NCI-H69 (cell line): ENCODE measurements at places on chromosomes 5 and 9.
A peak's percentile ranks its signal among the peaks of the same experiment; 100 is the strongest.

GRCh38 chr9:4225291-4226028 lies 74.4 kb downstream of the GLIS3 start:
- no peak for DNase-seq

- DNase-seq, result peak; percentile 66
Observed at GRCh38 chr5:174148721-174149120, 103.2 kb downstream of the NSG2 start.

DNA sequence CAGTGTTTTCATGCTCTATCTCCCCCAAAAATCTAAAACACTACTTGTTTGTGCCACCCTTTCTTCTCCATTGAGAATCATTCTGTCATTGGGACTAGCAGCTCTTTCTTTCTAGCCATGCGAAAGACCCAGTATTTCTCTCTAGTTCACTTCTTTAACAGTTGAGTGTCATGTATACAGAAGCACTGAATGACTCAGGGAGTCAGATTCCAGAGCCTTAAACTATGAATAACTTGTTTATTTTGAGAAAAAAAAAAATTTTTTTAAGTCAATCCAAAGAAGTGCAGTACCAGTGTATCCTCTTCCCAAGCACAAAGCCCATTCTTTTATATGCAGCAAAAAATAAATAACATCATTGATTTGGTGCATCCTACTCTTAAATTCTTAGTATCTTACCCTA lies 415.4 kb upstream of the GRAMD2B start:
- DNase-seq, result no peak

DNA sequence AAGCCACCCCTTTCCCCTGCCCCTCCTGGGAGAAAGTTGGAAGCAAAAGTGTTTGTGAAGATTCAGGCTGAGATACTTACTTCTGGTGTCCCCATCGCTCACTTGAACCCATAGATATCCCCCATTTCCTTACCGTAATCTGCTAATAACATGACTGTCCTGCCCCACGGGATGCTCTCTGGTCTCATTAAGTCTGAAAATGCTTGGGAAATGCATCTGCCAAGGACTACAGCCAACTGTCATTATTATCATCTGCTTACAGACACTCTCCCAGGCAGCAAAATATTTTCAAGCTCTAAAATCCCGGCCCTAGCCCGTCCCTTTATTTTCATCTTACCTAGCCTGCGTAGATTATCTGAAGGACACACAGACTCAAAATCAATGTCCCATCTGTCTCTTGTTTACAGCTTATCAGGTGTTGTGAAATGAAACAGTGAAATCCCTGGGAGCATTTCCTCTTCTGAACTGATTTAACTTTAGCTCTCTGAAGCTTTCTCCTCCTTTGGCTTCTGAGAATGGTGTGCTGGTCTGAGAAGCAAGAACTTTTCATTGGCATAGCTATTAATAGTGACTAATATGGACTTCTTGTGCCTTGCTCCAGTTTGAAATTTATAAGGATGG lies 126.9 kb upstream of the OSMR start:
- DNase-seq, result no peak

DNA sequence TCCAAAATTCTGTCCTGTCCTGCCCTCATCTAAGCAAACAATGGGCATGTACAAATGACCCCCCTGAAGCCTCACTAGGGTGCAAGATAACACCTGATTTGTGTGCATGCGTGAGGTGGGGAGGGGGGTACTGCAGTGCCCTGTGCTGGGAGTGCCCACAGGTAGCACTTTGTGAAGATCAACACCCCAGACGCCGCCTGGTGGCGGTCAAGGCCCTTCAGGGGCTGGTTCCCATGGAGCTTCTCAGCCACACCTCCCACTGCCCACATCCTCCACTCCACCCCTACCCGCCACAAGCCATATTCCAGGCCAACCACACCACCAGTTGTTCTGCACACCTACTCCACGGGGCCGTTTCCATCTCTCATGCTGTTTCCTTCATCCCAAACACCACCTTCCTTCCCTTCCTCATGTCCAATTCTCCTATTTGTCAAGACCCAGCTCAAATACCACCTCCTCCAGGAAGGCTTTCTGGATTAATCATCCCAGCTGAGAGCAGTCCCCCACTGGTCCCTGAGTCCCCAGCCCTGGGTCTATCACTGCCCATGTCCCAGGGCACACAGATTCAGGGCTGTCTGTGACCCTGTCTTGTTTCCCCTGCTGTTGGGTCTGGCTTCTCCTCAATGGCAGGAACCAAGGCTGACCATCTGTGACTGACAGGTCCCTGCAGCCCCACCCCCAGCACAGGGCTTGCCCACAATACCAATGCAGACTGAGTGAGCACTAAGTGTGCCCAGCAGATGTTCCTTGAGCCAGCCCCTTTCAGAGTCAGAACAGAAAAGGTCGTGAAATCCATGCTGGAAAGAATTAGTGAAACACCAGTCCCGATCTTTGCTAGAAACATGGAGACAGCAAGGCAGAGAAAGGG lies 178.4 kb downstream of the PAX5 start:
- DNase-seq, result peak; percentile 88

DNA sequence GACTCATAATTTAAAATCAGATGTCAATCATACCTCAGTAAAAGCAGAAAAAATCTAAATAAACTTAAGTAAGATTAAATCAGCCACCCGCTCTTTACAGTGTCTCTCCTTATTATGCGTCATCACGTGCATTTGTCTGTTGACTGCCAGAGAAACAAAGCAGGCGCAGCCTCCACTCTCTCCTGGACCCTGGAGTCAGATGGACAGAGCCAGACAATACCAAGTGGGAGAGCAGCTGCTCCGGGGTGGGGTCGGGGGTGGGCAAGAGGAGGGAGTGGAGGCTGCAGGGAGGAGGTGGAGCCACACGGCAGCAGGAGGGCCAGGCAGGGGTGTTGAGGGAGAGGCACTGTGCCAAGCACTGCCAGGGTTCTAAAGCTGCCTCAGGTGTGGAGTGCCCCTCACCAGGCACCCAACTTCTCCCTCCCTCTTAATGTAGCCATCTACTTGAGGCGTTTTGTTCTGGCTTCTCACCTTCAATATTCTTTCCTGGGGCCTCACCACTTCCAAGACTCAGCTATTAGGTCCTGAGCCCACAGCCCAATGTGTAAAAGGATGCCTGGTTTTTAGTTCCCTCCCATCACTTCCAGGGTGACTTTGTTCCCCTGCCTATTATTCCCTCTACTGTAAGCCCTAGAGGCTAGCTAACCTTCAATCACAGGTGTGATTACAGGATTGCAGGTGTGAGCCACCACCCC lies 96.3 kb downstream of the GLDC start:
- DNase-seq, result peak; percentile 98

- DNase-seq, result no peak
Observed at GRCh38 chr5:16871746-16872339, 64.2 kb downstream of the MYO10 start.

- no peak for DNase-seq
Observed at GRCh38 chr5:181134259-181134658, 3.3 kb upstream of the OR2V1 start.

DNA sequence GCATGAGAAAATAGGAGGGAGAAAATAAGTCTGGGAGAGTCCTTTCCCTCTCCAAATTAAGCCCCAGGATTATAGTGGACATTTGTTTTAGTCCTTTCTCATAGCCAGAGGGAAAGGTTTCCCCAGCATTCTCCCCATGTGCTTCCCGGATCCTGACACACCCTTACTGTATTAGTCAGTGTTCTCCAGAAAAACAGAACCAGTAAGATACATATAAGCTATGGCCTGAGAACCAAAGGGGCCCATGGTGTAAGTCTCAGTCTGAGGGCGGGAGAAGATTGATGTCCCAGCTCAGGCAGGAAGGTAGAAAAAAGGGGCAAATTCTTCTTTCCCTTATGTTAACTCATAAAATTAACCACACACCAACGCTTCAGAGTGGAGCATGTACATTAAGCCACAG lies 25.6 kb upstream of the SPATA31D4 start:
- no peak for DNase-seq

GRCh38 chr9:125959951-125960619 lies 212.9 kb downstream of the PBX3 start:
- DNase-seq, result peak; percentile 14

GRCh38 chr5:4348423-4348822 lies 752.8 kb downstream of the IRX1 start:
- DNase-seq, result no peak

DNA sequence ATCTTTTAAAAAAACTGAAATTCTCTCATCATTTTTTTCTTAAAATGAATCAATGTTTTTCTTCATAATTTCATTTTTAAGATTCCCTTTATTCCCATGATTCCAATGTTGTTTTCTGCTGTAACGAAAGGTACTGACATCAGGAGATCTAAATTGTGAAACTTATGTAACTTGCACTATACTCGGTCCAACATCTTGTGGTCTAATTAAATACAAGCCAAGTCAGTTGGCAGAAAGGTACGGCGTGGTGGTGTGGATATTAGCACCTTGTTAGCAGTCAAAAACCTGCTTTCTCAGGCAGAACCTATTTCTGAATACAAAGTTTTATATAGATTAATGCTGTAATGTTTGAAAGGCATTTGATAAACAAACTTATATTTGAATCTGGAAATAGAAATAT lies 20.1 kb downstream of the RORB start:
- DNase-seq, result no peak

GRCh38 chr9:114973216-114973615 lies 42.8 kb upstream of the TNFSF8 start:
- no peak for DNase-seq

- no peak for DNase-seq
Observed at GRCh38 chr9:109708451-109708945, 71.5 kb upstream of the PALM2AKAP2 start.

DNA sequence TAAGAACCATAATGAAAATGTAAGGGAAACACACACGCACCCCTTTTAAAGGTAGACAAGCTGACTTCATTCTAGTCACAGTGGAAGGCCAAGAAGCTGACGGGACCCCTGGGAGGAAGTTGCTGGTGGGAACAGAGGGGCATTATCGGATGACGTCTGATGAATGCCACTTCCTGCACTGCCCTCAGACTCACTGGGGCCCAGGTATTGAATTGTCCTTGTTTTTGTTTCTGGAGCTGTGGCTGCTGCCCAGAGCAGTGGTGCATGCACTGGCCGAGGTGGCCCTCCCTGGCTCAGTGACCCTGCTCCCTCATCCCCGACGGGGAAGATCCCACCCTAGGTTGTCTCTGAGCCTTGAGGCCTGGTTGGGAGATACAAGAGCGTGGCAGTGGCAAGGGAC lies 15.3 kb upstream of the RPL26L1 start:
- no peak for DNase-seq

DNA sequence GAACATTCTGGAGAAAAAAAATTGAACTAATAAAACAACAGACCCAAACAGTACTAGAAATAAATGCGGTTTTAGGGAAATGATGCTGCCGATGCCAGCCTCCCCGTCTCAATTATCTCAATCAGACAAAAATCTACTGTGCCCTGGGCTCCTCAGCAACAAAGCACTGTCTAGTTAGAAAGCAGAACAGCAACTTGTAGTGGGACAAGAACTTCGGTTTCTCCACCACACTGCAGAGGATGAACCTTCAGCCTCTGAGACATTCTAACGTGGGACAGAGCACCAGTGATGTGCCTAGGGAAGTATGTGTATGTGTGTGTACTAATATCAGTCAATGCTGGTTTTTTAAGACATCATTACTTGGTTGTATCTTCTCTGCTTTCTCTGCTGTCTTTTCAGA lies 11.1 kb upstream of the CAST start:
- no peak for DNase-seq

- DNase-seq, result no peak
Observed at GRCh38 chr5:169178754-169179153, 122.2 kb downstream of the SLIT3 start.

- DNase-seq, result no peak
Observed at GRCh38 chr9:114166614-114167572, 11.6 kb downstream of the COL27A1 start.

- DNase-seq, result no peak
Observed at GRCh38 chr5:36049949-36050348, 16.7 kb downstream of the UGT3A2 start.

- DNase-seq, result no peak
Observed at GRCh38 chr9:129806061-129806460, 3.1 kb downstream of the TOR1B start.

- DNase-seq, result peak; percentile 89
Observed at GRCh38 chr9:89413963-89414638, 83.8 kb downstream of the SEMA4D start.

DNA sequence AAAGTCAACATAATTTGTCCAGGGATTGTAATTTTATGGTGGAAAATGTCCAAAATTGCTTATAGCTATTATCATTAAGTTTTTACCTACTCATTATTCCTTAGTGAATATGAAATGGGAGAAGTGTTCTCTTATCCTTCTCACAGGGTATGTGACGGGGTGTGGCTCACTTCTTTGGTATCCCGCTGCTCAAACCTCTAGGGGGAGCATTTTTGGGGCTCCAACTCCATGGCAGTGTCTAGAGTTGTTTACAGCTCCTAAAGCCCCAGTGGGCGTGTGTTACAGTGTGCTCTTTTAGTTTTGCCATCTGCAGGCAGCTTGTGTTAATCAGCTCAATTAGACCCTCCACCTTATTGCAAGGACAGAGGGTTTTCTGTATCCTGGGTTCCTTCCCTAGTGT lies 89.4 kb downstream of the CDKN2A start:
- DNase-seq, result peak; percentile 18

DNA sequence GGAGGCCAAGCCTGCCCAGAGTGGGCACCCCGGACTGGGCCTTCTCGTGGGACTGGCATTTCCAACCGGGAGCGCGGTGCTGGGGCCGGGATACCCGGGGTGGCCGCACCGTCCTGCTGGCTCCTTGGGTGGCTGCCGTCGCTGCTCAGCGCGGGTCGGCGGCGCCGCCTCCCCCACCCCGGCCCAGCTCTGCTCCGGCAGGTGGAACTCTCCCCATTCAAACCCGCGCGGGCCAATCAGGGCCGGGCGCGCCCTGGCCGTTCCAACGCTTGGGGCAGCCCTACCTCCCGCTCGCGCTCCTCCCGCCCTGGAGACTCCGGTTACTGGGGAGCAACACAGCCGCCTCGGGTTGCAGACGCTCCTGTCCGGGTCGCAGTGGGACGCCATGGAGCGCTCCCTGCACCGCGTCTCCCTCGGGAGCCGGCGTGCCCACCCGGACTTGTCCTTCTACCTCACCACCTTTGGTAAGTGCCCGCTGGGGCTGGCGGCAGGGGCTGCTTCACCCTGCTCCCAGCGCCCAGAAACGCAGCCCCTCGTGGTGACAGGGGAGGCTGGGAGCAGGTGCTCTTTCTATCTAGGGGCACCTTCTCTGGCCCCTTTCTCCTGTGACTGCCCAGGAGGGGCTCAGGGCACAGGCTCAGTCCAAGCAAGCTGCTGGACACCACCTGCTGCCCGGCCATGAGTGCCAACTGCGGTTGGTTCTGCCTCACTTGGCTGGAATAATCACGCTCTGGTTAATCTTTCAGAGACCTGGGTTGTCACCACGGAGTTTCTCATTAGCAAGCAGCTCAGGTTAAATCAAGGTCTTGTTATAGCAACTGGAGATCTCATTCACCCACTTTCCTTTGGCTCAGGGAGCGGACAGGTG lies at the start of gene RGS3:
RGS3 (plus strand) TSS at position 310 of the 868 bp plus-strand sequence; CDS start at position 386, 76 bp downstream.
- DNase-seq, result peak; percentile 95
